ENCODE measurements at places on chromosomes 13 and 19.

DNA sequence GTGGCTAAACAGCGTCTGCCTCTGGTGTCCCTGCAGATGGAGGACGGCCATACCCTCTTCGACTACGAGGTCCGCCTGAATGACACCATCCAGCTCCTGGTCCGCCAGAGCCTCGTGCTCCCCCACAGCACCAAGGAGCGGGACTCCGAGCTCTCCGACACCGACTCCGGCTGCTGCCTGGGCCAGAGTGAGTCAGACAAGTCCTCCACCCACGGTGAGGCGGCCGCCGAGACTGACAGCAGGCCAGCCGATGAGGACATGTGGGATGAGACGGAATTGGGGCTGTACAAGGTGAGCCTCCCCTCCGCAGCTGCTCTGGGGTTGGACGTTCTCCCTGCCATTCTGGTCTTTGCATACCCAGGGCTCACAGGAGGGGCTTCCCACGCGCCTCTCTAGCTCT, 19.9 kb downstream of the UHRF1 start:
- no peak for DNase-seq

GRCh38 chr19:2507109-2507508, 31.2 kb downstream of the GADD45B start:
- peak; percentile 63 for DNase-seq

GRCh38 chr13:41582027-41582463, 124.7 kb downstream of the RGCC start:
- no peak for DNase-seq

DNA sequence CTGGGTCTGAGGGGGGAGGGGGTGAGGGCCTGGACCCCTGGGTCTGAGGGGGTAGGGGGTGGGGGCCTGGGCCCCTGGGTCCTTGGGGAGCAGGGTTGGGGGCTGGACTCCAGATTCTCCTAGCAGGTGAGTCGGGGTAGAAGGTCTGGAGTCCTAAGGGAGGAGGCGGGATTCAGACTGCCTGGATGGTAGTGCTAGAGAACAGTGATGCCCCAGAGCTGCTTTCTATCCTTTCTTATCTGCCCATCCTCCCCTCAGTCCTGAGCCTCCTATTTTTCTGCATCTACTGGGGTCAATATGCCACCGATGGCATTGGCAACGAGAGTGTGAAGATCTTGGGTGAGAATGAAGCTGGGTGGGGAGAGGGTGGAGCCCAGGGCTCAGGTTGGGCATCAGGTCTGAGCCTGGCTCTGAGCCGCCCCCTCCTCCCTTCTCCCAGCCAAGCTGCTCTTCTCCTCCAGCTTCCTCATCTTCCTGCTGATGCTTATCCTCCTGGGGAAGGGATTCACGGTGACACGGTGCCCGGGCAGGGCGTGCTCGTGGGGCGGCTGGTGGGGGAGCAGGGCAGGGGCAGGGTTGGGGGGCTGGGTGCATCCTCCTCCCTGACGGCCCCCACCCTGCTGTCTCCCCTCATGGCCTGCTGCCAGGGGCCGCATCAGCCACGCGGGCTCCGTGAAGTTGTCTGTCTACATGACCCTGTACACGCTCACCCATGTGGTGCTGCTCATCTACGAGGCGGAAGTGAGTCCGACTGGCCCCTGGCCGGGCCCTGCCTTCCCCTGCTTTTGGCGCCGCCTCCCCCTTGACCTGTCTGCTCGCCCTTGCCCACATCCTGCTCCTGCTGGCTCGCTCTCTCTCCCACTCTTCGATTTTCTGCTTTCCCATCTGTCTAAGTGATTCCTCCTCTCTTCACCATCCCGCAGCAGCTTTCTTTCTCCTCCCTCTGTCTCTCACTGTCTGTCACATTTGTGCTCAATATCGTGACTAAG, 3.4 kb downstream of the TMEM145 start:
- DNase-seq, result no peak

GRCh38 chr13:98534821-98535220, 42.1 kb downstream of the STK24 start:
- no peak for DNase-seq

DNA sequence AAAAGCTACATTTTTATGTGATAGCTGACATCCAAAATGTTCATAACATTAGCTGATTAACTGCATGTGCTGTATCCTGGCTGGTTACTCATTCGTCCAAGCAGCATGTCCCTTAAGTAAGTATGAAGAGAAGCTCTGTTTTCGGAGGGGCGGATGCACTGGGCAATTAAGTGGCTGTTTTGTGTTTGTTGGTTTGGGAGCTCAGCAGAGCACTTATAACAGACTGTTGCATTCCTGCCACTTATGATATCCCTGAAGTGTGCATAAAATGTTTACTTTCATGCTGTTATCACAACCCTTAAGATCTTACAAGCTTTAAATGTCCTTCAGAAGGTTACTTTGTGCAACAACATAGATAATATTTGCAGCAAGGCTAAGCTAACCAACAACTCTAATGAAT, 264.1 kb downstream of the NALCN start:
- peak; percentile 17 for DNase-seq

DNA sequence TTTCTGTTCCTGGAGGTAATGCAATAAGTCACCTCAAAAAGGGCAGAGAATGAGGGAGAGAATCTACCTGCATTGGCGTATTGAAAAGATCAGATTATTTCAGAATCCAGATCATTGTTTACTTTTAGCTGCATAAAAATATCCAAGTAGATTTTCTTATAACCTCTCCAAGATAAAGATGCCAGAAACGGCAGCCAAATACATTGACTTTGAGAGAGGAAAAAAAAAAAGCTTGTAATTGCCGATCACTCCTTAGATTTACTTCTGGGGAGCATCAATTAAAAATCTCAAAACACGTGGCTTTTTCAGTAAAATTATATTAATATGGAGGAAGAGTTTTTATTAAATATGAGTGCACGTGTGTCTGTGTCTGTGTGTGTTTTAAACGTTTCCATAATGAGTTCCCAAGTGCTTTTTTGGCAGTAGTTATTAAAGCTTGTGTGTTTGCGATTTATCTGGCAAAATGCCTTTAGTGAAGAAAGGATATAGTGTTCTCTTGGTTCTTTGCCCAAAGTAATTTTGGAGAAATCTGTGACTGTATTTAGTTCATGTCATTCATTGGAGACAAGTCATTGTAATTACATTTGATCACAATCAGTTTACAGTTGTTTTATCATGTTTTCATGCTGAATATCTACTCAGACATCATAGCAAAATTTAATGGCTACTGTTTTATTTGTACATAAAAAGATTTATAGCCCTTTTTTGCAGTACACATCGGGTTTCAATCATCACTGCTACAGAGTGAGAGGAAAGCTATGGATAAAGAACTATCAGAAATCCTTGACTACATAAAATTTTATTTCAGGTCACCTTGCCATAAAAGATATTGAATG, 176.1 kb downstream of the TM9SF2 start:
- peak; percentile 87 for DNase-seq
